ENCODE measurements at places on chromosomes 2 and 18.

DNA sequence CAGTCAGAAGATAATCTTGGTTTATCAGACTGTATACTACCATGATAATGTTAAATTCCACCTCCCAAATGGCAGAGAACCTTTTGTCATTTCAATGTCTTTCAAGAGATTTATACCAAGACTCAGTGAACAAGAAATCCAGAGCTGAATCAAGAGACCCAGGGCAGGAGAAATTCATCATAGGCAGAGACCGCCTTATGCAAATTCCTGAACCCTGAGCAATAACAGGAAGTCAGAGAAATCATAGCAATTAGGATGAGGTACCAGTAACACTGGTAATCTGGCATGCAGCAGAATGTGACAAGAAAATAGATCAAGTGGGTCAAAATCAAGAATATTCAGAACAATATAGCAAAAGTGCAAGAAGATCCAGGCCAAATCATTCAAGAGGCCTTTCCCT, 412.4 kb upstream of the LRATD1 start:
- no peak for DNase-seq

DNA sequence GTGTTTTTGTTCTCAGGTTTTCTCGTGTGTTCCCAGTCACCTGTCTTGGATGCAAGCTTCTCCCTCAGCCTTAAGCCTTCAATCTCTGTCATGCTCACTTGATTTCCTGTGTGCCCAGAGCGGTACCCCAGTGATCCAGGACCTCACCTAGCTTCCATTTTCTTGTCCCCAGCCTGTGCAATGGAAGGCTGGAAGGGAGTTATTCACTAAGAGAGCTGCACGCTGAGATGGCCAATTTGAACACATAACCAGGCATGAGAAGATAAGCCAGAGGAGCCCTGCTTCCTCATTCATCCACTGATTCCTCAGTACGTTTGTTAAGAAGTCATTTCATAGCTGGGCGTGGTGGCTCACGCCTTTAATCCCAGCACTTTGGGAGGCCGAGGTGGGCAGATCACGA, 130.8 kb upstream of the SERPINE2 start:
- no peak for DNase-seq

GRCh38 chr2:134944975-134945374, 26.4 kb downstream of the CCNT2 start:
- no peak for DNase-seq

GRCh38 chr18:48754993-48755473, 195.7 kb downstream of the SMAD7 start:
- DNase-seq, result no peak

DNA sequence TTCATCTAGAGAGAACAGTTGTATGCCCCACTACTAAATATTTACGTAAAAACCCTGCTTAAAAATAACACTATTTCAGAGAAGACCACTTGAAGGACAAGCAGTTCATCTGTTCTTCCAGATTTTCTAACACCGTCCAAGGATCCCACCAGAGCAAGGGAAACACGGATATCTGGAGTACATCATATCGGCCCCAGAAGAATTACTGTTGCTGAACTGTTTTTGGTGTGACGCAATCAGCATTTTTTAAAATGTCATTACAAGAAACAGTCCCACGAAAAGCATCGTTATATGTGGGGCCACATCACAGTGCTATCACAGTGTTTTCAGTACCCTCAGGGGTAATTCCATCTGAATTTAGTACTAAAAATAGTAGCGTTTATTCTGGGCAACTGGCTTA, 134.5 kb upstream of the PKDCC start:
- DNase-seq, result no peak

GRCh38 chr2:42744545-42745082, 19.3 kb downstream of the OXER1 start:
- no peak for DNase-seq

- DNase-seq, result no peak
Measured at GRCh38 chr2:156526950-156527636, 90.9 kb downstream of the GPD2 start.

GRCh38 chr2:226002438-226002837, 602.9 kb downstream of the NYAP2 start:
- DNase-seq, result no peak

Measured in CD8-positive, alpha-beta memory T cell (primary cell).